ENCODE measurements at places on chromosomes 12 and 14.

GRCh38 chr14:64601571-64601970, 51.8 kb downstream of the PPP1R36 start:
- no peak for DNase-seq

GRCh38 chr14:59863806-59864525, 6.6 kb downstream of the RTN1 start:
- no peak for DNase-seq

DNA sequence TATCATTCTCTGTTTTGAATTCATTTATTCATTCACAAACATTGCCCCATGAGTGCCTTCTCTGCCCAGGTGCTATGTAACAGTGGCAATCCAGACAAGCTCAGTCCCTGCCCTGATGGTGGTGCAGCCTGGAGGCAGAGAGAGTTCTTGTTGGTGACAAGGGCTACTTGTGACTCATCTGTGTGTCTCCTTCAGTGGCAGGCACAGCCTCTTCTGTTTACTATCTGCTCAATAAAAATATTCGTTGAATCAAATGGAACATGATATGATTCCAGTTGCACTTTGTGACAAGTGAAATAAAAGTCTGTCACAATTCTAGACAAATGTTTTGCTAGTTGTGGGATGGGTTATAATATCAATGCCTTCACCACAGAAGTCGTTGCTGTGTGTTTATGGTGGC, 20.6 kb upstream of the CPM start:
- no peak for DNase-seq

GRCh38 chr12:80293347-80293746, 150.7 kb upstream of the PTPRQ start:
- no peak for DNase-seq

DNA sequence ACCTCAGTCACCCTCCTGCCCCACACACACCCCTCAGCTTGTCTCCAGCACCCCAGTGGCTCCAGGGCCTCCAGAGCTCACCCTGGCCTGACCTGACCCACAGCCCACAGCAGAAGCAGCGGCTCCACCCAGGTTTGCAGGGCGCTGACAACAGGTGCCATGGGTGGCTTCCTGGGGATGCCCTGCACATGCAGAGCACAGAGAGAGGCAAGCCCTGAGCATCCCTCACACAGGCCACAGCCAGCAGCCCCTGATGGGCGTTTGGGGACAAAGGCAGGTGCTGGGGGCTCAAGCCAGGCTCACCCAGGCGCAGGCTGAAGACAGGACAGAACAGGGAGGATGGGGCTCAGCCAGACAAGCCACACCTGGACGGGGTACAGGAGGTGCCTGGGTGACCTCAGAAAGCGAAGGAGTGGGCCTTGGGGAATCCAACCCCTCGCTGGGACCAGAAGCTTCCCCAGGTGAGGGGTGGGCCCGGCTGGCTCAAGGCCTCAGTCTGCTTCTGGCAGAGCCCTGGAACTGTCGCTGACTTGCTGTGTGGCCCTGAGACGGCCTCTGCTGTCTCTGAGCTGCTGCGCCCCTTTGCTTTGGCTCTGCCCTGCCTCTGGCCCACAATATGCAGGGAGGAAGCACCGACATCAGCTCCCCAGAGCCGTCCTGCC, 10.6 kb downstream of the ARL6IP4 start:
- no peak for DNase-seq

GRCh38 chr14:106026026-106026425, 499.6 kb downstream of the TMEM121 start:
- DNase-seq, result no peak

DNA sequence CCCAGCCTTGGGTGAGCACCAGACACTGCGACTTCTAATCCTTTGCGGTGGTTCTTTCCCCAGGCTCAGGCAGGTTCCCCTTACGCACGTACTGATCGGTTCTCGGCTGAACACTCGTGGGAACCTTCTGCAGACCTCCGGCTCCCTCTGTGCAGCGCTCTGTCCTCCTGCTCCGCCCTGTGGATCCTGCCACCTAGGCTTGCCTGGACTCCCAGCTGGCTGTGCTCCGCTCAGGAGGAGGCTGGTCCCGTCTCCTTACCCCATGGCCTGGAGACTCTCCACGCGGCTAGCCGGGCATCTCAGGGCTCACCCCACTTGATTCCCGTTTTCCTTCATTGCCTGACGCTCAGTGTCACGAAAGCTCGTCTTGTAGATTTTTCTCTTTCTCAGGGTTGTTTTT, 34.7 kb downstream of the TNFAIP2 start:
- no peak for DNase-seq

GRCh38 chr12:107012736-107013425, 25.9 kb upstream of the MTERF2 start:
- no peak for DNase-seq

DNA sequence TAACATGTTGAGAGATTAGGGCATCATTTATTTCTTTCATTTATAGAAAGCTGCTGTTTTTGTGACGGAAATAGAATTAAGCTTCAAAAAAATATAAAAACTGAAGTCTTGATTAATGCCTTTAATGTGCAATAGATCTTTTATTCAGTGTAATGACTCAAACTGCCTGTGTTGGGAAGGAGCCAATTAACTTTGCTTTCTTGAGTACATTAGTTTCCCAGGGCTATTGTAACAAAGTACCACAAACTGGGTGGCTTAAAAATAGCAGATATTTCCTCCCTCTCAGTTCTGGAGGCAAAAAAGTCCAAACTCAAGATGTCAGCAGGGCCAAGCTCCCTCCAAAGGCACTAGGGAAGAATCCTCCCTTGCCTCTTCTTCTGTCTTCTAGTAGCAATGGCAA, 36.6 kb downstream of the EID3 start:
- no peak for DNase-seq

DNA sequence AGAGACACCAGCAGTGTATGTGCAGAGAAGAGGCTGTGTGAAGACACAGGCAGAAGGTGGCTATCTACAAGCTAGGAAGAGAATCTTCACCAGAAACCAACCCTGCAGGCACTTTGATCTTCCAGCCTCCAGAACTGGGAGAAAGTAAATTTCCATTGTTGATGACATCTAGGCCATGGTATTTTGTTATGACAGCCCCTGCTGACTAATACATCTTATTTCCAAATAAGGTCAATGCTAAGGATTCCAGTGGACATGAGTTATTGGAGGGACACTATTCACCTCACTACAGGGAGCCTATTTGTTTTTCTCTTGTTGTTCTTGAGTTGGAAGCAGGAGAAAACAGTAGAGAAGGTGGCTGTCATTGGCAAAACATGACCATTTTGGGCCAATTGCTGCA, 88.5 kb upstream of the RIN3 start:
- no peak for DNase-seq

GRCh38 chr12:132020292-132020691, 70.5 kb downstream of the EP400 start:
- no peak for DNase-seq

DNA sequence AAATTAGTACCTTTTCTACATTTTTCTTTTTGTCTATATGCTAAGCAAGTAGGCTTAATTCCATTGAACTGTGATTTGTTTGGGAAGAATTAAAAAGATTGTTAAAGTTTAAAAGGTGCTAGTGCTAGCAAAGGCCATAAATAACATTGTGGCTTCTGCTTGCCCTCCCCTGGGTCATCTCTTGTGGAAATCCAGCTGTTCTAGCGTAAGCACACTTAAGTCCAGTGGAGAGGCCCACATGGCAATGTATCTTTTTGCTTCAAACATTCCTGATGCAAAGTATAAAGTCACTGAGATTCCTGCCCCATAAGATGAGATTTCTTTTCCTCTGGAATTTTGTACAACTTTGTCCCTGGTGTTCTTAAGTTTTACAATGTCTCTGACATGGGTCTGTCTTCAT, 14.4 kb upstream of the ERGIC2 start:
- no peak for DNase-seq

DNA sequence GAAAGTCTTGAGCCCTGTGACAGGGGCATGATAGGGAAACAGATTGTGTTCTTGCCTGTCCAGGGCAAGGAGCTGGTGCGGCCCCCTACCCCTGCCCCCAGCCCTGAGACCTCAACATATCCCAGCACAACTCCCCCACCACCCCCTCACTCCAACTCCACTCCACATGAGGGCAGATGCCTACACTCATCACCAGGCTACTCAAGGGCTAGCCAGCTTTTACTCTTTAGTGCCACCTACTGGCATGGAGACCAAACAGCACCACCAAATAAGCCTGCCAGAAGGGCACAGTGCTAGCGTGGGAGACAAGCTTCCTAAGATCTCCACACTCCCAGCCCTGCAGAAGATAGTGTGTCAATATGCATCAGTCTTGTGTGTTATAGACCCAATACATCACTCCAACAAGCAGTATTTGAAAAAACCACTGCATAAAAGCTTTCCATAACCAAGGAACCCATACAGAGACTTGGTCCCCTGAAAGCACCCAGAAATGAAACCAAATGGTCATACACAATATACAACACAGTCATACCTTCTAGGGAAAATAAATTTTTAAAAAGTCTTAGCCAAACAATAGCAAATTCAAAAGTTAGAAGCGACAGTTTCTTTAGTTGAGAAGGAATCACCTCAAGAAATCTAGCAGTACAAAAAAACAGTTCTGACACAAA, 154.4 kb downstream of the KCNK10 start:
- peak; percentile 62 for DNase-seq

- DNase-seq, result peak; percentile 94
Measured at GRCh38 chr12:66130267-66131066, at the start of gene LLPH. LLPH (minus strand) TSS chr12:66130750; CDS start chr12:66129106, 1,644 bp downstream.

GRCh38 chr12:133233006-133233405, 2.7 kb downstream of the ANHX start:
- DNase-seq, result no peak

GRCh38 chr14:68580096-68580645, 212.7 kb downstream of the ZFP36L1 start:
- DNase-seq, result no peak

GRCh38 chr14:64625386-64626232, 75.8 kb downstream of the PPP1R36 start:
- DNase-seq, result no peak

DNA sequence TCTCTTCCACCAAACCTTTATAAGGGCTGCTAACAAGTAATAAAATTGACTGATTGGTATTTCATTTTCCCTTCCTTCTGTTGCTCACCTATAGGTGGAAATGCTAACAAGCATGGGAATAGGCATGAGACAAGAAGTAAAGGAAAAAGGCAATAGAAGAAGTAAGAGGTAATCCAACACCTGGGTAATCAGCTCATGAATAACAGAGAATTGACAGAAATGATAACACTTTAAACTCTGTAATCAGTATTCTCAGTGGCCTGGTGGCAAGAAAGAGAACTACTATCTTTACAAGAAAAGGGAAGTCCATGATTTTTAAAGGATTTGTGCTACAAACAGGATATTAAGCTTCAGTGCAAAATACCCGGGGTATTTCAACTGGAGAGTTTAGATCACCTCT, 737.8 kb downstream of the RERGL start:
- no peak for DNase-seq

- DNase-seq, result peak; percentile 81
Measured at GRCh38 chr12:26298785-26299621, 103.6 kb downstream of the SSPN start.

GRCh38 chr14:102248121-102248520, 56.8 kb downstream of the MOK start:
- DNase-seq, result no peak

- no peak for DNase-seq
Measured at GRCh38 chr12:48903363-48903981, 21.8 kb downstream of the FKBP11 start.

DNA sequence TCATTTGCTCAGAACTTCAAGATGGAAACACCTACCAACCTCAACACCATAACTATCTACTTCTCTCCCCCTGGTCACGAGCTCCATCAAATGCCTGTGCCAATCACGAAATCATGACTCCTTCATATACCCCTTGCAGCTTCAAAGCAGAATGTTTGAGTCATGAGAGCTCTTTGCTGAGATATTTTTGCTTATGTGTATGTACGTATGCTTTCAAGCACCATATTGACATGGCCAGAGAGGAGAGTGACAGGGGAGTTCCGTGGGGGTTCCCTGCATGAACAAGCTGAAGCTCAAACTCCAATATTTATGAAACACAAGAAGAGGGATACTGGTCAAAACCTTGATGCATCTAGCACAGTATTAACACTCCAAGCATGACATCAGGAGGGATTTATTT, 374.4 kb downstream of the DPF3 start:
- peak; percentile 35 for DNase-seq

DNA sequence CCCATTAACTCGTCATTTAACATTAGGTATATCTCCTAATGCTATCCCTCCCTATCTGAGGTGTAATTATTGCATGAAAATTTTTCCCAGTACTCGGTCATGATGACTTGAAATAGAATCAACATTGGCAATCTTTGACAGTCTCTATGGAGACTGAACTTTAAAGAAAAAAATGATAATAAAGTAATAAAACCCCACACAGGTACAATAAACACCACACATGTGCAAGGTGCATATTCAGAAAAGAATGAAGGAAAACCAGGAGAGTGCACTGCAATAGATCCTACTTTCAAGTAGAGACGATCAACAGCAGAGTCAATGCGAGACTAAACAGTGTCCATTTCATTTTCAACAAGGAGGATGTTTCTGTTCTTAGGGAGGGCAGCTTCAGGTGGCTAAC, 1253.8 kb upstream of the TMEM132C start:
- DNase-seq, result no peak

DNA sequence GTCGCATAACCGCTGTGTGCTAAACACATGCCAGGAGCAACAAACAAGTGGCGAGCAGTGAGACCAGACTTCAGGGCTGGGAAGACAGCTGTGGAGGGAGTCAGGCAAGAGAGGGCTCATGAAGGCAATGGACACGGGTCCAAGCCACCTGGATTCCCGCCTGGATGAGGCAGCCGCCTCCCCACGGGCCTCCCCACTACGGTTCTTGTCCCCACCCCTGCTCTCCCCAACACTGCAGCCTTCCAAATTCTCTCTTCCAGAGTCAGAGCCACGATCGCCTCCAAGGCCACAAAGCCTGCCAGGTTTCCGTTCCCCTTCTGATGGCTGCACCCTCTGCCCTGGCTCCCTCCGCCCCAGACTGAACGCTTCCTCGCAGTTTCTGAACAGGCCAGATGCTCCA, 36.1 kb upstream of the PIWIL1 start:
- no peak for DNase-seq

DNA sequence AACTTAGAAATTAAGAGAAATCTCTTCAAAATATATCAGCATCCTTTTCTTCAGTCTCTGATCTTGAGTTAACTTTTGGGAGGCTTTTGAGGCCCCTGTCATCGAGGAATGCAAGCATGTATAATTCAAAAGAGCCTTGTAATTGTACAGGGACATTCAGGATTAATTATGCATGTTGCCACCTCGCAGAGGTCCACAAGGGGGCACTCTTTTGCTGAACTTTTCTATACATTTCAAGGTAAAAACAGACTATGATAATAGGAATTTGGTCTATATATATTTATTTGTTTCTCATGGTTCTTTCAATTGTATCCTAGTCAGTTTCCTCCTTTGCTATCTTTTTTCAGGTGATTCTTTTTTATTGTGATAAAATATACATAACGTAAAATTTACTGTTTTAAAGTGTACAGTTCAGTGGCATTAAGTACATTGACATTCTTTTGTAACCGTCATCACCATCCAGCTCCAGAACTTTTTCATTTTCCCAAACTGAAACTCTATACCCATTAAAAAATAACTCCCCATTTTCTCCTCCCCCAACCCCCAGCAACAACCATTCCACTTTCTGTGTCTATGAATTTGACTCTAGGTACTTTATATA, 47.0 kb upstream of the SLC2A13 start:
- DNase-seq, result peak; percentile 53

GRCh38 chr12:8696442-8697090, 1.2 kb upstream of the RIMKLB start:
- DNase-seq, result no peak

- peak; percentile 82 for DNase-seq
Measured at GRCh38 chr14:65301862-65302539, 110.5 kb upstream of the FUT8 start.

GRCh38 chr12:29572938-29573337, 75.5 kb upstream of the OVCH1 start:
- DNase-seq, result no peak

- DNase-seq, result no peak
Measured at GRCh38 chr14:88264116-88264515, 59.0 kb downstream of the KCNK10 start.

Measured in activated CD4-positive, alpha-beta T cell treated with anti-CD3 and anti-CD28 coated beads, Interleukin-2, amount 50 U/mL, for 16 hours (primary cell).